ENCODE measurements at places on chromosomes 2 and 18.
A peak's percentile ranks its signal among the peaks of the same experiment; 100 is the strongest.

DNA sequence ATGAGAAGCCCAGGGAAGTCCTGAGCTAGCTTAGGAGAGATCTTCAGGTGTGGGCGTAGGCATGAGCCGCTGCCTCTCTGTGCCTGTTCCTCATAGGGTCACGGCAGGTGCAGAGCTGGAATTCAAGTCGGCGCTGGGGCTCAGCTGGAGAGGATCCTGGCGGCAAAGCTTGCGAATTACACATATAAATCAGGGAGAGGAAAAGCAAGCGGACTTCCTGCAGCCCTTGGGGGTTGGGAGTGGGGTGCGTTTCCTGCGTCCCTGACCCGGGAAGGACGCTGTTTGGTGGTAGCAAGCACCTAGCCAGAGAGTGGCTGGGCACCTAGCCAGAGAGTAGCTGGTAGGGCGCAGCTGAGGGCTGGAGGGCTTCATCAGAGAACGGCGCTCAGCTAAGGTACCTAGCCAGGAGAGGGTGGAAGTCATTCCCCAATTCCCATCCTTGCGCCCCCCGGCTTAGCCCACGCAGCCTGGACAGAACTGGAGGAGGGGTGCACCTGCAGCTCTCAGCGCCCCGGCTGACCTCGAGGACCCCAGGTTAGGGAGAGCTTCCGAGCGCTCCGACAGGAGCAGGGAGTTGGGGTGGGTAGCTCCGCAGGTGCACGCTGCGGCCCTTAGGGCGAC lies 459 bp upstream of the EFR3B start:
- peak; percentile 73 for DNase-seq

- DNase-seq: no peak
Observed at GRCh38 chr2:145739681-145740080, 1219.8 kb upstream of the ZEB2 start.

GRCh38 chr2:104025295-104025694 lies 828.6 kb upstream of the POU3F3 start:
- no peak for DNase-seq

DNA sequence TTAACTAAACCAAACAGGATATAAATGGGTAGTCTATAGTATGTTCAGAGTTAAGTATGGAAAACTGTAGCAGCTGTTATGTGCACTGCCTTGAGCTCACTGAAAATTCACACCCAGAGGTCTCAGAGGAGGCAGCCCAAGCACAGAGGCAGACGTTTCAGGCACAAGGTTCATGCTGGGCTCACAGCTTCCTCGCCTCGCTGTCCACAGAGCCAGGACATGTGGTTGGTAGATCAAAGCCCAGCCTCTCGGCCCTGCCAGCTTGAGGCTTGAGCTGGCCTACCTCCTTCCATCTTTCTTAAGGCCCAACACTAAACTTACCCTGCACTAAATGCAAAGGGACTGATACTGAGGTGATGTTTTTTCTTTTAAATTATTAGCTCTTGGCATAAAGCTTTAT lies 43.7 kb downstream of the PRELID3A start:
- DNase-seq: no peak

- DNase-seq: no peak
Observed at GRCh38 chr2:130915149-130915548, 78.4 kb downstream of the ARHGEF4 start.

DNA sequence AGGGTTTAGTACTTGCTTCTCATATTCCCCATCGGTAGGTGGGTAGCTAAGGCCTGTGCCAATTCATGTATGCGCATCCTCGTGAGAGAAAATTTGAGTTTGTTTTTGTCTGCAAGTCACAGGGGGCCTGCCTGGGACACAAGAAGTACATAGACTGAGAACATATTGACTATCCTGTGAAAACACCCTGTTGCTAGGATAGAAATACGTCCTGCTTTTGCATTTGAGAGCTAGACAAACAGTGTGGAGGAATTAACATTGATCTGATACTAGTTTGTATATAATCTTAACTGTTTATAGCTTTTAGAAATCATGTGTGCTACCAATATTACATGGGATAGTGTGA lies 10.9 kb downstream of the WDR7 start:
- no peak for DNase-seq

GRCh38 chr2:118237451-118237850 lies 149.2 kb downstream of the INSIG2 start:
- DNase-seq: no peak

Measured in NCI-H510A (cell line).